ENCODE measurements at places on chromosomes 4 and X.
A peak's percentile ranks its signal among the peaks of the same experiment; 100 is the strongest.

DNA sequence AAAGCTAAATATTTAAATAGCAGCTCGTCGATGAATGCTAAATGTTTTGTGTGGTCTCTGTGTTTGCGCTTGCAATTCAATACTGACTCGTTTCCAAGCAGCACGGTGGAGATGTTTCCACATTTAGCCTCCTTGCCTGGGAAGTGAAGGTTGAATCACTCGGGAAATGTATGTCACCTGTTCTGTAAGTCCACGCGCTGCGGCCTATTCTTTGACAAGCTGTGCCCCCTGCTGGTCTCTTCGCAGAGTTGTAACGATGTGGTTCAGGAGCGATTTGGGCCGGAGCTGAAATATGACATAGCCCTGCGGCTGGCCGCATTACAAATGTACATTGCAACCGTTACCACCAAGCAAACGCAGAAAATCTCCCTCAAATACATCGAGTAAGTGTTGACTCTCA is 89.6 kb upstream of the PRPS2 start:
- DNase-seq: peak; percentile 37

DNA sequence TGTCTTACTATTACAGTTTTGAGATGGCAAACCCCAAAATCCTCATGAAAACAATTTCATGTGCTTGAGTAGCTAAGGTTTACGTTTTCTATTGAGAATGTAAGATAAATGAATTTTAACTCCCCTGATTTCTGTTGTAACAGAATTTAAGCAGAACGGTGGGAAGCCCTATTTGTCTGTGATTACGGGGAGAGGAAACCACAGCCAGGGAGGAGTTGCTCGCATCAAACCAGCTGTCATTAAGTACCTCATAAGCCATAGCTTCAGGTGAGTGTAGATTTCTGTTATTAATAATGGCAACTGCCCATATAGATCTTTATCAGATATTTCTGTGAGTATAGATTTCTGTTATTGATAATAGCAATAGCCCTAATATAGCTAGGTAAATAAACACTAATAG is 44.2 kb upstream of the RHOH start:
- no peak for DNase-seq

DNA sequence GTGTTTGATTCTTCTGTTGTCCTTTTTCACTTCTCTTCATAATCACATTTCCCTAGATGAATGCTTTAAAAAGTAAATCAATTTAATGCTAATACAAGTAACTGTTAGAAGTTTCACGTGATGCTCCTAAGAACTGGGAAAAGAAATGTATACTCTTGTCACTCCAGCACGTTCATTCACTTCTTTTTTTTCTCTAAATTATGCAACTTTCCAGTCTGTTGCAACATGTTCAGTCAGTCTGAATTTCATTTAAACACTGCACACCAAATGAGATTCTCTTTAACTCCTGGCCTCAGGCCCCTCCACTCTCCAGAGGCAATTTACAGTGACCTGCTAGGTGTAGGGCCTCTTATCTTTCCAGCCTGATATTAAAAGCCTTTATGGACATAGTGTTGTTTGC is 321.9 kb downstream of the HS3ST1 start:
- DNase-seq: no peak

GRCh38 chr4:11424000-11424399 is 4.7 kb downstream of the HS3ST1 start:
- no peak for DNase-seq

GRCh38 chrX:22800360-22800759 is 199.4 kb upstream of the DDX53 start:
- no peak for DNase-seq

GRCh38 chr4:174260099-174260498 is 23.4 kb downstream of the FBXO8 start:
- DNase-seq: no peak

DNA sequence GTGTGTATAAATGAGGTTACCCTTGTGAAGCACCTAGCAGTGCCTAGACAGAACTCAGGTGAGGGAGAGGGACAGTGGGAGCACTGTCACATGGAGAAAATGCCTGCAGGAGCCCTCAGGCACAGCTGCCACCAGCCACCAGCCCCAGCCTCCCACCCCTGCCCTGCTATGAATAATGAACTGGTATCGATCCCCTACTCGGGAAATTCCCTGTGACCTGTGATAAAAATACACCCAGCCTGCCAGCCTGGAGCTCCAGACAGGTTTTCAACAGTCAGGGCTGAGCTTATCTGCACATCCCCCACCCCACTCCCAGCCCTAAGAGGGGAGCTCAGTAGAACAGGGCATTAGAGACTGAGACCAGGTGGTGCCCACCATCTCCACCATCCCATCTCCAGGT is 159.6 kb upstream of the PJA1 start:
- DNase-seq: no peak

- DNase-seq: no peak
Observed at GRCh38 chr4:186072516-186072915, 3.6 kb downstream of the TLR3 start.

- DNase-seq: no peak
Observed at GRCh38 chrX:72461766-72462165, 110.9 kb downstream of the HDAC8 start.

GRCh38 chr4:152265149-152265621 is 270.7 kb downstream of the FBXW7 start:
- no peak for DNase-seq

DNA sequence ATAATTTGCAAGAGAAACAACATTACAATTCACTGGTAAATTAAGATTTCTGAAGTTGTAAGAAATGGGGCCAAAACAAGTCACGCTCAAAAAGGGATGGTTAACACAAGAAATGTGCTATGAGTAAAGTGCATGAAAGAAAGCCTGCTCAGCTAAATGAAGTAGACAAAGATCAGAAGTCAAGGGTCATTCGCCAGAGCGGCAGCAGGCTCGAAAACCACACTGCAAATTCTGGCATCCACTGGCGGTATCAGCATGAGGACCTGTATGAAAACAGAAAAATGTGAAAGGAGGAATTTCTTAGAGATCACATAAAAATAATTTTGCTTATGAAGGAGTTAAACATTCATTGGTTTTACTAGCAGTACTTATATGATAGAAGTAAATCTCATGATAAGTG is 49.6 kb downstream of the FBXL5 start:
- DNase-seq: no peak

GRCh38 chr4:73676861-73677323 is 56.7 kb upstream of the RASSF6 start:
- DNase-seq: no peak

- no peak for DNase-seq
Observed at GRCh38 chrX:45196701-45197100, 4.0 kb downstream of the DIPK2B start.

- no peak for DNase-seq
Observed at GRCh38 chrX:72540318-72540717, 32.3 kb downstream of the HDAC8 start.

DNA sequence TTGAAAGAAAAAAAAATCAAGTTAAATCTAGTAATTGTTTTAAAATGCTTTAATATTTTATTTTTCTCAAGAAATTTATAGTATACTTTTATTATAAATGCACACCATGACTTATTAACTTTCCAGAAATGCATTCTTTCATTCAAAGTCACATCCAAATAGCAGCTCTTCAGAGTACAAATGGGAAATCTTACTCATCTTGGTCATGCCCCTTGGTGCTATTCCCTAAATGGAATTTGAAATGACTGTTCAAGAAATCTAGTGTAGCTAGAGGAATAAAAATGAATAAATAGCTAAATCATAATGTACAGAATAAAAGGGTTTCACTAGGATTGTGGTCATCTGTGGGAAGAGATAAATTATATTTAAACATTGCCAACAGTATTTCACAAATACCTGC is 1139.7 kb downstream of the PCDH18 start:
- DNase-seq: no peak

DNA sequence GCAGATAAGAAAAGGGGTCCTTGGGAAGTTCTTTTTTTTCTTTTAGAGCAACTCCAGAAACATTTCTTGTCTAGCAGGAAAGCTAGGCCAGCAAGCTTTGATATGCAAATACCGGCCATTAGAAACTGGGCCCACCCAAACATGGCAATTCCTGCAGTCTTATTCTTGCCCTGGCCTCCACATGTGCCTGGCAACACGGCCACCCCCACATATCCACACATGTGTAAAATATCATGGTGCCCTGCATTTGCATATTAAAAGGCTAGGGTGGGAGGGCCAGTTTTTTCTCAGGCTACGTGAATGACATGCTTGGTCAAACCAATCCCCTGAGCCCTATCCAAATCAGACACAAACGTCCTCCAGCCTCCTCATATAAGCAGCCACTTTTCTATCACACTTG is 171.7 kb upstream of the ZCCHC13 start:
- DNase-seq: no peak

GRCh38 chr4:167779280-167779679 is 313.1 kb upstream of the ANXA10 start:
- DNase-seq: no peak

- no peak for DNase-seq
Observed at GRCh38 chr4:87498446-87498900, 30.7 kb downstream of the SPARCL1 start.

DNA sequence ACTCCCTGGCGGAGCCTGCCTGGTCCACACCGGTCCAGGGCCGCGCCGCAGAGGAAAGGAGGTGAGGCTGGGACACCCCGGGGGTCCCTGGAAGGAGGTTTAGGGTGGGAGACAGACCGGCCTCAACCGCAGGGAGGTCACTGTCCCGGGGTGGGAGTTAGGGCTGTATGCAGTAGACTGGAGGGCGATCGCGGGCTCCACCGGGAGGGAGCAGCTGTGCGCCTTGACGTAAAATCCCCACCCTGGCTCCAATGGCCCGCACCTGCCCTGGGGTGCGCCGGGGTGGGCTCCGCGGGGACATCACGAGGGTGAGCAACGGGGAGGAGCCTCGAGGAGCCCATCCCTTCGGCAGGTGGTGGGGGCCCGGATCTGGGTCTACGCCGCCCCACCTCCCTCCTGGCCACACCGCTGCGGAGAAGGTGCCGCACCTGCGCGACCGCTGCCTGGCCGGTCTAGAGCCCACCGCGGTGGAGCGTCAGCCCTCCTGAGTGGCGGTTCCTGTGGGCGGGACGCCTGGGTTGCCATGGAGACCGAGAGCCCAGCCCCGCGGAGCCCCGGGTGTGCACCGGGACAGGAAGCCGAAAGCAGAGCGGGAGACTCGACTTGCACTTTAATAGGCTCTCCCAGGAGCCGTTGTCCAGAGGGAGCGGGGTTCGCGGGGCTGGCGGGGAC is 105.1 kb downstream of the ADRA2C start:
- no peak for DNase-seq

DNA sequence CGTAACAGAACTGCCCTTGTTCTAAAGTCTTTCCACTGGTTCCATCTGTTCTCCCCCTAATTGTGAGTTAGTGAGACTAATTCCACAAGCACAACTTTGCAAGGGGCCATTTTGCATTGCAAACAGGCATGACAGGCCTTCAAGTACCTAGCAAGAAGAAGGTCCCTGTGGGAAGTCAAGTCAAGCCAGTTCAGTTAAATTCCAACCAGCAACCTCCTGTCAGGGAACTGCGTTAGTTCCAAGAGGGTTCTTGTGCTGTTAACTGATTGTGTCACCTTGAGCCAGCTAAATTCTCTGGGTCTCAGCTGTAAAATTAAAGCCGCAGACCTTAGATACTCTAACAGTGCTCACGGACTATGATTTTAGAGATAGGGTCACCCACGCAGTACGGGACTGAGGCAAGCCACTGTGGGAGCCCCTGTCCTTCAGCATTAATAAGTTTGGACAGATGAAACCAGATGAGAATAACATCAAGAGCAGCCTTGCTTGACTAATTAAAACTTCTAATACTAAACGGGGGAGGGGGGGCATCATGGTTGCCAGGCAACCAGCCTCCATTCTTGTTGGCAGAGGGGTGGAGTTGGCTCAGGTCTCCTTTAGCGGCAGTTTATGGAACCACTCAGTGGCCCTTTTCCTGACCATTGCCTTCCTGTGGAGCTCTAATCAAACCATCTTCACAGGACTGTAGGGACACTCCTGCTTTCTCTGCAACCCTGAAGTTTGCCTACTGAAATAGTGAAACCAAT is 24.1 kb upstream of the TMEM150C start:
- no peak for DNase-seq

DNA sequence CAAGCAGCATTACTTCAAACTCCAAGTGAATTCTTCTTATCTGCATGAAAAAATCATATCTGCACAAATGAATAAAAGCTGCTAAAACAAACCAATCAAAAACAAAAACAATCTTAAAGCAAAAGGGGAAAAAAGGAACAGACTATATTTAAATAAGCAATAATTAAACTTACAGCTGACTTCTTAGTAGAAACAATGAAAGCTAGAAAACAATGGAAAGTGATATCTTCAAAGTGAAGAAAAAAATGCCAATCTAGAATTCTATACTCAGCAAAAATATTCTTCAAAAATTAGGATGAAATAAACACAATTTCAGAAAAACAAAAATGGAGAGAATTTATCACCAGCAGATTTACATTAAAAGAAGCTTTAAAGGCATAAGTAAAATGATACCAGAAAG is 20.0 kb downstream of the STBD1 start:
- no peak for DNase-seq

DNA sequence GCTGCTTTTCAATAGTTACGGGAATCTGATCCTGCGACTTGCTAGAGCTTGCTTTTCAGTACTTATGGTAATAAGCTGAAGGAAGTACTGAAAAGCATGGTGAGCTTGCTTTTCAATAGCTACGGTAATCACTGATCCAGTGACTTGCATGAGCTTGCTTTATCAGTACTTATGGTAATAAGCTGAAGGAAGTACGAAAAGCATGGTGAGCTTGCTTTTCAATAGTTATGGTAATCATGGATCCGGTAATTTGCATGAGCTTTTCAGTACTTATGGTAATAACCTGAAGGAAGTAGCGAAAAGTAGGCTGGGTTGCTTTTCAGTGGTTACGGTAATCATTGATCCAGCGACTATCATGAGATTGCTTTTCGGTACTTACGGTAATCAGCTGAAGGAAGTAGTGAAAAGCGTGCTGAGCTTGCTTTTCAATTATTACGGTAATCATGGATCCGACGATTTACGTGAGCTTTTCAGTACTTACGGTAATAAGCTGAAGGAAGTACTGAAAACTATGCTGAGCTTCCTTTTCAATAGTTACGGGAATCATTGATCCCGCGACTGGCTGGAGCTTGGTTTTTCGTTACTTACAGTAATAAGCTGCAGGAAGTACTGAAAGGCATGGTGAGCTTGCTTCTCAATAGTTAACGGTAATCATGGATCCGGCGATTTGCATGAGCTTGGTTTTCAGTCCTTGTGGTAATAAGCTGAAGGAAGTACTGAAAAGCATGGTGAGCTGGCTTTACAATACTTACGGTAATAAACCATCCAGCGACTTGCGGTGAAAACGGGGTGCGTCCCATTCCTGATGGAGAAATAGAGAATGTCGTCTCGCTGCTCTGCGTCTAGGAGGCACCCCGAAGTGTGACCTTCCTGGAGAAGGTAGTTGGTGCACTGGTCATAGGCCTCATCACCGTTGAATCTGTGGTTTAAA is 6.5 kb downstream of the CRLF2 start:
- peak; percentile 28 for DNase-seq

DNA sequence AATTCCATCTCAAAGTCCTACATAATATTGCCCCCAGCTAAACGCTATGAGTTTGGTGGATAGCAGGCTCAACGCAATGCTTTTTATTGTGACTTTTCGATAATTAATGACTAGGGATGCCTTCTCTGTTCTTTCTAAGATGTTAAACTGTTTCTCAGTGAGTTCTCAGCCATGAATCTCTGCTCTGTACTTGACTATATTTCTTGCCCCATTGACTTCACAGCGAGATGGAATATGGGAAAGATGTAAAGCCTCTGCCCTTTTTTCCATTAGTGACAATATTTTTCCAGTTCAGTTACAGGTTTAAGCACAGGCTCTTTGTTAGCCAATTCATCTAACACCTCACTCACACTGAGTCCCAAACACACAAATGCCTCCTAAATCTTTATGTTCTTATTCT is 1022.0 kb downstream of the ADGRL3 start:
- DNase-seq: no peak

- DNase-seq: no peak
Observed at GRCh38 chr4:176549161-176549865, 229.5 kb downstream of the SPCS3 start.

All from stimulated activated CD4-positive, alpha-beta T cell treated with anti-CD3 and anti-CD28 coated beads, Interleukin-1b, Interleukin-23, amount 100 ng/mL, for 48 hours (primary cell).